Stimulated activated CD8-positive, alpha-beta memory T cell treated with anti-CD3 and anti-CD28 coated beads, Interleukin-4, amount 100 ng/mL, for 1 hour (primary cell): ENCODE measurements at places on chromosomes 16 and 17.

GRCh38 chr17:259341-259976 is 78.0 kb upstream of the DOC2B start:
- DNase-seq = no peak

- DNase-seq = no peak
These were observed 551 bp upstream of the MLX start for GRCh38 chr17:42566215-42566882.

DNA sequence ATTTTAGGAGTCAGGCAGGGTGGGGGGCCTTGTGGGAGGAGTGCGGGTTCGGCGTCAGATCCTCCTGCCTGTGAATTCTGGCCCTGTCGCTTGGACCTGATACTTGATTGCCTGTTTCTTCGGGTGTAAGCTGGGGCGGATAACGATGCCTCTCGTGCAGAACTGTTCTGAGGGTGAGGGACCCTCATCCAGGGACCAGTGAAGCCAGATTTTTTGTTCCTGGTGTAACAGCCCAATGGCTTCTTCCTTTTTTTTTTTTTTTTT is 1.3 kb downstream of the TBCD start:
- DNase-seq = no peak

- no peak for DNase-seq
These were observed 18.2 kb downstream of the MRTFB start for GRCh38 chr16:14089283-14089823.

DNA sequence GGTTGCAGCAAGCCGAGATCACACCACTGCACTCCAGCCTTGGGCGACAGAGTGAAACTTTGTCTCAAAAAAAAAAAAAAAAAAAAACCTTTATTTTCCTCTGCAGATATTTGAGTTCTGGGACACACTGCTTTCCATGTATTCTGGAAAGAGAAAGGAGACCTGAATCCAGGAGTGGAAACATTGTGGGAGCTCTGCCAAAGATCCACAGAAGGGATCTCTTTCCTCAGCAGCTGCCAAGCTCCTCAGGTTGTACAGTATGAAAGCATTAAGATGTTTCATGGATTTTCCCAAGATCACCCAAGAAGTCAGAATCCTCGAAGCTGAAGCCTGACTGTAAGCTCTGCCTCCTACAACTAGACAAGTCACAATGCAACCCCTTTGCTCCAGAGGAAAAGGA is 13.5 kb downstream of the NPRL3 start:
- DNase-seq = no peak

- no peak for DNase-seq
These were observed 313.6 kb downstream of the GRIN2A start for GRCh38 chr16:9868606-9869149.

DNA sequence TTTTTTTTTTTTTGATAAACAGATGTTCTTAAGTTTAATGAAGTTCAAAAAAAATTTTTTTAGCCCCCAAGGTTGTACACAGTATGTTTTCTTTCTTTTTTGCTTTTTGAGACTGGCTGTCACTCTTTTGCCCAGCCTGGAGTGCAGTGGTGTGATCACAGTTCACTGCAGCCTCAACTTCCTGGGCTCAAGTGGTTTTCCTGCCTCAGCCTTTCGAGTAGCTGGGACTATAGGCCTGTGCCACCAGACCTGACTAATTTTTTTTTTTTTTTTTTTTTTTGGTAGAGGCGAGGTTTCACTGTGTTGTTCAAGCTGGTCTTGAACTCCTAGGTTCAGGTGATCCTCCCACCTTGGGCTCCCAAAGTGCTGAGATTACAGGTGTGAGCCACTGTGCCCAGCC is 12.8 kb downstream of the ITGAE start:
- no peak for DNase-seq

DNA sequence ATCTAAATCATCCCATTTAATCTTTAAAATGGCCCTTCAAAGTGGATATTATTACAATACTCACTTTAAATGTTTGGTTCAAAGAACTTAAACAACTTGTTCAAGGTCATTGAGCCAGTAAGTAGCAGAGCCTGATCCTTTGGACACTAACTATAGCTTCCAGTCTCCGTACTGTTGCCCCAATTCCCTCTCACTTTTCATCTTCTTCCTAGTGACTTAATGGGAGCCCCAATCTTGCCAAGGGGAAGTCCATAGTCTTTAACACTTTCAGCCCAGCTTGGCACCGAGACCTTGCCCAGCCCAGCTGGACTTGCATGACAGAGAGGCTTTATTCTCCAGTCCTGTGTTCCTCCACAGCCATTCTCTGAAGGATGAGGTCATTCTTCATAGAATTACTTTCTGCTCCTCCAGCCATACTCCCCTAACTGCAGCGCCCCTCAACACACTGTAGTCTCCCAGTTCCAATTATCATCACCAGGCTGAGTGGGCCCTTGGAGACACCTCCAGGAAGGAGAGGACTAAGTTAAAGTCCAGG is 49.2 kb upstream of the NLK start:
- no peak for DNase-seq

DNA sequence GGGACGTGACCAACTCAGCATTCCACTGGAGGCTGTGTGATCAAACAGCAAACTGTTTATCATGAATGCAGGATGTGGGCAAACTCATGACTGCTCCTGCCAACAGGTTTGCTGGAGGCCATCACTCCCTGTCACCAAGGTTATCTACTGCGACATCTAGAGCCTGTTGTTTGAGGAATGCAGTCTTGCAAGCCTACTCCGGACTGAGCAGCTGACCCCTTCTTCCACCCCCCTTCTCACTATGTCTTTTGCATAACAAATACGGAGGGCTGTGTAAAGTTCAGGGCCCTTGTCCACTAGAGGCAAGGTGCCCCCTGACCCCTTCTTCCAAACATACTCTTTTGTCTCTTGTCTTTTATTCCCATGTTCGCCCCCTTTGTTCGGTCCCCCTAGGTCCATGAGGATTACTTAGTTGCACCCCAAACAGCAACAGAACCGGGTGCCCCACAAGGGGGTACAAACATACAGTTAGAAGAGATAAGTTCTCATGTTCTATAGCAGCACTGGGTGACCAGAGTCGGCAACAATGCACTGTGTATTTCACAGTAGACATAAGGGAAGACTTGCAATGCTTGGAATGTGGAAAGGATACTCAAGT is 28.7 kb downstream of the MEAK7 start:
- no peak for DNase-seq

GRCh38 chr17:69764146-69764545 is 310.9 kb upstream of the KCNJ16 start:
- no peak for DNase-seq

GRCh38 chr16:75908331-75909117 is 182.2 kb upstream of the CPHXL start:
- no peak for DNase-seq

- DNase-seq = no peak
These were observed 28.2 kb upstream of the HAS3 start for GRCh38 chr16:69077251-69077650.

- peak; percentile 35 for DNase-seq
These were observed 20.9 kb downstream of the TNS4 start for GRCh38 chr17:40480501-40481003.

- DNase-seq = no peak
These were observed 669.0 kb upstream of the CA10 start for GRCh38 chr17:52827526-52827925.

DNA sequence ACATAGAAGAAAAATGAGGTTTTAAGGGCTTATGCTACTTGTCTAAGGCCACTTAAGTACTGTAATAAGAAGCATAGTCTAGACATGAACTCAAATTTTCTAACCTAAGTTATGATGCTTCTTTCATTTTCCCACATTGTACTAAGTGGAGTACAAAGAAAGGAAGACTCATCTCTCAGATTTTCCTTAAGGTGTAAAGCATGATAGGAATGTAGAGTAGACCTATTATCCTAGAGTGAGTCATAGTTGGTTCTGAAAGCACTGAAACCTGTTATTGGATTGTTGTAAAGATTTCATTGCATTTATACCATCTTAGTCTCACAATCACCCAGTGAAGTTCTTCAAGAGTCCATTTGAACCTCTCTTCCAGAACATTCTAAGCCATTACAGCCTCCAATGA is 343.8 kb downstream of the TOX3 start:
- DNase-seq = no peak

DNA sequence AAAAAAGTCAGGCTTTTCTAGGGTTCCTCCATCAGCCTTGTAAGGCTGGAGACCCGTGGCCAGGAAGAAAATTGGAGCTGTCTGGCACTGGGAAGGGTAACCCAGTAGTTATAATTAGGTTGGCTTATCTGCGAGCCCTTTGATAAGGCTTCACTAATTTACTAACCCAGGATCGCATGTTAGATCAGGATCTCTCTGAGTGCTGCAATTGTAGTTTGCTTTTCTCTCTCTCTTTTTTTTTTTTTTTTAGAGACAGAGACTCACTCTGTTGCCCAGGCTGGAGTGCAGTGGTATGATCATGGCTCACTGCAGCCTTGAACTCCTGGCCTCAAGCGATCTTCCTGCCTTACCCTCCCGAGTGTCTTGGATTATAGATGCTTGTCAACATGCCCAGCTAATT is 17.0 kb downstream of the ABCC1 start:
- no peak for DNase-seq

- no peak for DNase-seq
These were observed 101.5 kb upstream of the SMIM36 start for GRCh38 chr17:55612691-55613141.

GRCh38 chr16:69861292-69862030 is 89.7 kb upstream of the CLEC18A start:
- DNase-seq = no peak

GRCh38 chr16:11493531-11493929 is 93.2 kb downstream of the LITAF start:
- DNase-seq = no peak

- no peak for DNase-seq
These were observed 56.1 kb upstream of the PMFBP1 start for GRCh38 chr16:72228014-72228413.

- DNase-seq = no peak
These were observed 12.6 kb upstream of the PRKAR1A start for GRCh38 chr17:68499587-68499986.

- DNase-seq = no peak
These were observed 5.1 kb downstream of the ERBB2 start for GRCh38 chr17:39704821-39705551.

DNA sequence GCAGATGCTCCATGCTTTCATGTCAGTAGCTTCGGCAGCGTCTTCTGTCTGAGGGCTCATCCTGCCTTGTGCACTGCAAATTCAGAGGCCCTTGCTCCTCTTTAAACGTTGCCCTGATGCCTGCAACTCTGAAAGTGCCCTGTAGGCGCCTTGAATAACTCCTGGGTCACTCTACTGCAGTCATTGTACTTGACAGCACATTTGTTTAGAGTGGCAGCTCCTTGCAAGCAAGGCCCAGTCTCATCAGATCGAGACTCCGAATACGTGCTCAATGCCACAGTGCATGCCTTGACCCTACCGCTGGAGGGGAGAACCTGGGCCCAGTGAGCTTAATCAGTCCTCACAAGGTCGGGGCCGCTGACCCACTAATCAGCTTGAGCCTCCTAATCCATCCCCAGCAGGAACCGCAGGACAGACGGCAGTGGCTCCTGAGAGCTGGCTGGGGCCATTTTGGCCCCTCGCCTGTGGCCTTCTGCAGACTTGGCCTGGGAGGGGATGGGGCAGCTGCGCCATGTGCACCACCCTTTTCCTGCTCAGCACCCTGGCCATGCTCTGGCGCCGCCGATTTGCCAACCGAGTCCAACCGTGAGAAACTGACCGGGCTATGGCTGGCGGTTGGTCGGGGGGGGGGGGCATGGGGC is at the start of gene PRCD:
Gene PRCD (plus strand): TSS at position 414 of the 641 bp plus-strand sequence. CDS start 98 bp downstream, at position 512.
- no peak for DNase-seq

DNA sequence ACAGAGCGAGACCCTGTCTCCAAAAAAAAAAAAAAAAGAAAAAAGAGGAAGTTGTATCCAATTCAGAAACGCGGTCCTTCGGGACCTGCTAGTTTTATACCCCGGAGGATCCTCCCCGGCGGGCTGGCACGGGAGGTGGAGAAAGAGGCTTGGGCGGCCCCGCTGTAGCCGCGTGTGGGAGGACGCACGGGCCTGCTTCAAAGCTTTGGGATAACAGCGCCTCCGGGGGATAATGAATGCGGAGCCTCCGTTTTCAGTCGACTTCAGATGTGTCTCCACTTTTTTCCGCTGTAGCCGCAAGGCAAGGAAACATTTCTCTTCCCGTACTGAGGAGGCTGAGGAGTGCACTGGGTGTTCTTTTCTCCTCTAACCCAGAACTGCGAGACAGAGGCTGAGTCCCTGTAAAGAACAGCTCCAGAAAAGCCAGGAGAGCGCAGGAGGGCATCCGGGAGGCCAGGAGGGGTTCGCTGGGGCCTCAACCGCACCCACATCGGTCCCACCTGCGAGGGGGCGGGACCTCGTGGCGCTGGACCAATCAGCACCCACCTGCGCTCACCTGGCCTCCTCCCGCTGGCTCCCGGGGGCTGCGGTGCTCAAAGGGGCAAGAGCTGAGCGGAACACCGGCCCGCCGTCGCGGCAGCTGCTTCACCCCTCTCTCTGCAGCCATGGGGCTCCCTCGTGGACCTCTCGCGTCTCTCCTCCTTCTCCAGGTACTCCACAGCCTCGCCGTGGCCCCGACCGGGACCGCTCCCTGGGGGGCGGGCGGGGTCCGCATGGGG is at the start of gene CDH3:
Gene CDH3 (plus strand): TSS at position 596 of the 779 bp plus-strand sequence. CDS start 70 bp downstream, at position 666.
- DNase-seq = no peak

GRCh38 chr16:88920618-88921590 is 54.4 kb upstream of the PABPN1L start:
- no peak for DNase-seq

DNA sequence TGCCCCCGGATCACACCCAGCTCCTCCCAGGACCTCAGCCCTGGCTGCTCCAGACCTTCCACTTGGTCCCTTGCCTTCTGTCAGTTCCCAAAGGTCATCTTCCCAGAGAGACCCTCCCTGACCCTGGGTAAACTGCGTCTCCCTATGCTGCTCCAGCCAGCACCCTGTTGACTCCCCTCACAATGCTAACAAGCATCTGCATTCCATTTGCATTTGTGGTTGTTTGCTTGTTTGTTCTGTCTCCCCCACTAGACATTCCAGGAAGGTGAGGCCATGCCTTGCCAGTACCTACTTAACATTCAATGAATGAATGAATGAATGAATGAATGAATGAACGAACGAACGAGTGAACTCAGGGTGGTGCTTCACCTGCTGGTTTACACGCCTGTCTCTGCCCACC is 171.2 kb downstream of the WSCD1 start:
- DNase-seq = no peak
